ENCODE measurements at places on chromosomes 2 and 18.

DNA sequence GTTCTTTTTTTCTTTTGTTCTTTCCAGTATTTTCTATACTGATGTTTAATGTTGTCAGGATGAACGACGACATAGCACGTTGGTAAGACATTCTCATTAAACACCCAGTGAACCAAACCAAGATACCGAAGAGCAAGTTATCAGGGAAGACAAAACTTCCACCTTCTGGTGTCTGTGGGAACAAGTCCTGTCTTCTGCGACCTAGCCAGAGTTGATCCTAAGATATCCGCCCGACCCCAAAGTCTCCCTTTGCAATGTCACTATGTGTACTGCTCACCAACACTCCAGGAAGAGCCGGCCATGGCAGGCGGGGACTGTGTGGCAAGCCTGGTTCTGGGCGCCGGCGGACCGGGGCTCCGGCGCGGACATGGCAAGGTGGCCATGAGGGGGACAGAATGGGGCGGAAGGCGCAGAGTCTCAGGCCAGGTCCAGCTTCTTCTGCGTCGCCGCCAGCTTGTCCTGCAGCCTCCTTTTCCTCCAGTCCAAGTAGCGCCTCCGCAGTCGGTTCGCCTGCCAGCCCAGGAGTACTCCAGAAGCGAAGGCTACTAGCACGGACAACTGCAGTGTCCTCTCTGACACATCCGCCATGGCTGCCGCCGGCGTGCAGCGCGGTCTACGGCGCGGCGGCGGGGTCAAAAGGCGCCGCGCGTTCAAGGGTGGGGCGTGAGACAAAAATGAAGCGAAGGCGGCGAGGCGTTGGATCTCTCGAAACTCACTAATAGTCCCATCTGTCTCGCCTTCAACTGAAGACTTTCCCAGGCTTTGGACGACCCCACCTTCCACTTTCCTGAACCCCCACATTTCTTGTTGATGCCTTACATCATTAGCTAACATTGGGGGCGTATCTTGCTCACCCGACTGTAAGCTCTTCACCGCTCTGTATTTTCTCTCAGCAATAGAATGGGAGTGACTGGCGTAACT lies at the start of gene MTLN:
Gene MTLN, minus strand, starts transcription at position 610 of the 921 bp plus-strand sequence. Its CDS starts 22 bp downstream, at position 588.
- DNase-seq = peak; percentile 63

DNA sequence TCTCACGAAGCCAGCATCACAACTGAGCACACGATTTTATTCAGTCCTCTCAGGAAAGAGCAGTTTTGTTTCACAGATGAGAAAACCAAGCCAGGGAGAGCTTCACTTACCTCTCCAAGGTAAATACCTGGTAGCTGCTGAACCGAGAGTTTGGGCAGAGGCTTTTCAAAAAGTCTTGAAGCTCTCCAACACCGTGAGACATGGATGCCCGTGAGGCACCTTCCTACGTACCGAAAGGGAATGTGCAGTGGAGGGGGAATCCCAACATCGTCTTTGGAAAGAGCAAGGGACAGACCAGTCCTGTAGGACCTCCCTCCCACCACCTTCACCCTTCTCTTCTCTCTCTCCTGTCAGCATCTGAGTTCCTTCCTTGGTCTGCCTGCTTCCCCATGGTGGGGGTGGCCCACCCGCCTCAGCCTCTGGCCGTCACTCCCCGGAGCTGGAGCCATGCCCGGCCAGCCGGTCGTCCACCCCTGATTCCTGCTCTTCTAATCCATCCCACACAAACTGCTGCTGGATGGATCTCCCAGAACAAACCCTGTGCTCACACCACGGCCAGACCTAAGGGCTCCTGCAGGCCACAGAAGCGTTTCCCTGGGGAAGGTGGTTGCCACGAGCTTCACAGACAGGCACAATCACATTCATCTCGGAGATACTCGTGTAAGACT lies 97.3 kb upstream of the SNTG2 start:
- no peak for DNase-seq

DNA sequence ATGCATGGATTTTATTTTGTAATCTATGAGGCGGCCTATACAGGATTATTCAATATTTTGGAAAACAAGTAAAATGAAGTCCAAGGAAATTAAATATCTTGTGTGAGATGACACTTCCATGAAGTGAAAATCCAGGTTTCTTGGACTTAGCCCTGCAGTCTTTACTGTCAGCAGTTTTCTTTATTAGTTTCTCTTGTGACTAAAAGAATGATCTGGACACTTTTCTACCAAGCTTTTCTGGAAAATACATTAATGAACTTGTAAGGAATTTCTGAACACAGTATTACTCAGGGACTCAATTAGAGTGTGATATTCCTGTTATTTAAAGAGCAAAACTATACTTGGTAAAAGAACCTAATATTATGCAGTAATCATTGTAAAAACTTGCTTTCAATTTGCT lies 610.4 kb upstream of the SLC8A1 start:
- DNase-seq = no peak

GRCh38 chr2:198417836-198418235 lies 613.4 kb downstream of the PLCL1 start:
- DNase-seq = no peak

GRCh38 chr2:60500861-60501260 lies 52.6 kb downstream of the BCL11A start:
- no peak for DNase-seq

DNA sequence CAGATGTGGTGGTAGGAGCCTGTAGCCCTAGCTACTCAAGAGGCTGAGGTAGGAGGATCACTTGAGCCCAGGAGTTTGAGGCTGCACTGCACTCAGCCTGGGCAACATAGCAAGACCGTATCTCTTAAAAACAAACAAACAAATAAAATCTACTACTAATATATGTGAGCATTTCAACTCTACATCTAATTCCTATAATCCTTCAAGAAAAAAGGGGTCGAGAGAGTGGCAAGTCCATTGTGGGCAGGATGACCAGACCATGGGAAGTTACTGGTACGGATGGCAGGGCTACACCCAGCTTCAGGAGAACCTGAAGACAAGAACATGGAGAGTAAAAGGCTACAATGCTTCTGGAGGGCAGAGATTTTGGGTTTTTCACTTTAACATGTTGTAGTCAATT lies 24.0 kb downstream of the BUB1 start:
- DNase-seq = no peak

- no peak for DNase-seq
Measured at GRCh38 chr2:24220554-24221291, 45.9 kb downstream of the FAM228A start.

DNA sequence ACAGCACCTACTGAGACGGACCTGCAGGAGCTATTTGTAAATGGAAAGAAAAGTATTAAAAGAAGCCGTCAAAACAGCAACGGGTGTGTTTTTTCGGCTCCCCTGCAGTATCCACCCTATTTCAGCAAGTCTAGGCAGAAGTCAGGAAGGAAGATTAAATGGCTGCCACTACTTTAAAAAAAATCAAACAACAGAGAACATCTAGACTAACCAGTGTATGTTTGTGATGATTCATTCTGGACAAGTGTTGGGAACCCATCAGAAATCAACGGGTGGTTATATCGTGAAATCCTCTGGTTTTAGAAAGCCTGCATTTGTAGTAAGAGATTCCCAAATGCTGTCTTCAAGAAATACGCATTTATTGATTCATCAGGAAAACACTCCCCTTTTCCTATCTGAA lies 9.0 kb downstream of the PMAIP1 start:
- DNase-seq = no peak

Measured in hypothalamus (tissue), 51 donors.